H1 (cell line): ENCODE measurements at places on chromosomes 7 and 10. TPM values are rescaled to one million over a fixed set of nuclear protein-coding genes. Genes with fewer than 3 reads are reported as not detected.

DNA sequence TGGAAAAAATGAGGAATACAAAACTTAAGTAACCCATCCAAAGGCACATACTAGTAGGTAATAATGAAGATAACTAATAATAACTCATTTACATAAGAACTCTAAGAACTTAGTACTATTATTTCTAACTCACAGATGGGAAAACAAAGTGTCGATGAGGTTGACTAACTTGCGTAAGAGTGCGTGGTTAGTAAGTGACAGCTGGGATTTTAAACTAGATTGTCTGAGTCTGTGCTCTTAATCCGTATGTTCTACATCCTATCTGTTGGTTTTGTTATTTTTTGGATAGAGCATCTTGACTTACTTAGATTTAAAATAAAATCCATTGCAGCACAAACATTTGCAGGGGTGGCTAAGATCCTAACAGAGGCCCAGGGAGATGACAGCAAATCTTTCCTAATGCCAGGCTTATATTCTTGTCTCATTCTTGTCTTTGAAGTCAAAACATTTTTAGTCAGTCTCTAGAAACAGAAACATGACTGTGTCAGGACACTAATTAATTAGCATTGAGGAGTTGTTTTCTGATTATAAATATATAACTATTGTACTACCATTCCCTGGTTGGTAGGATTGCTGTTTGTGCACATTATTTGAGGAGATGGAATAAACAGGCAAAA lies 11.7 kb downstream of the RPA3 start:
- DNase-seq, result no peak

DNA sequence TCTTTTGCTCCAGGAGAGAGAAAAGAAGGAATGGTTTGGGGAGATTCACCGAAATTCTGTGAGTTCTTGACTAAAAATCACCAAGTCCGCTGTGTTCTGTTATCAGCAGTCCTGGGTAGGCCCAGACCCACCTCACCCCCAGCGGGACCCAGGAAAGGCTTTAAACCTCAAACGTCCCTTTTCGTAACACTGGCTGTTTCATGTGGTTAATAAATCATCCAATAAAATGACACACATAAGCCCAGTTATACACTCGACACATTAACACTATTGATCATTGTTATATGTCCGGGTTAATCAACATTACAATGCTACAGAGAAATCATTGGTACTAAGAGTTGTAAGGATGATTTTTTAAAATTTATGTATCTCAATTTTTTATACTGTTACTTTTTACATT lies 25.2 kb downstream of the DIP2C start:
- DNase-seq, result no peak

GRCh38 chr7:2792856-2793487 lies 51.1 kb downstream of the GNA12 start:
- DNase-seq, result no peak

- peak; percentile 37 for DNase-seq
Observed at GRCh38 chr7:142864980-142865747, 10.3 kb downstream of the EPHB6 start.

- no peak for DNase-seq
Observed at GRCh38 chr7:151833691-151834090, 43.2 kb downstream of the PRKAG2 start.

- no peak for DNase-seq
Observed at GRCh38 chr10:123619067-123619855, 46.9 kb upstream of the GPR26 start.

GRCh38 chr7:30175180-30175579 lies 40.4 kb downstream of the MTURN start:
- no peak for DNase-seq

- no peak for DNase-seq
Observed at GRCh38 chr7:82234457-82235049, 209.0 kb downstream of the CACNA2D1 start.

- DNase-seq, result no peak
Observed at GRCh38 chr10:106795619-106796018, 368.9 kb downstream of the SORCS1 start.

DNA sequence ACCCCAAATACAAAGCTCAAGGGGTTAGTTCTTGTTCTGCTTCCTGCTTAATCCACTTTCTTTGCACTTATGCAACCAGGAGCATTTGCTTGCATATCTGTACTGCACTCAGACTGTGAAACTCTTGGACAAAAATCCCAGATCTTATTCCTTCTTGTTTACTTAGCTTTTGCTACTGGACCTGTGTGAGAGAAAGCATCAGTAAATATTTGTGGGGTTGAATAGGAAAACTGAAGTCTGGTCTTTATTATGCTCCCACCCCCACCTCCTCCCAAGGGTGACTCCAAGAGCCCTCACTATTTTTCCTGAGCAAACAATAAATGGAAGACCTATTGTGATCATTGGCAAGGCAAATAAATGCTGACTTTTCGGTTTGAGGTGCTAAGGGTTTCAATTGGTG lies 57.1 kb upstream of the VSTM2A start:
- no peak for DNase-seq

DNA sequence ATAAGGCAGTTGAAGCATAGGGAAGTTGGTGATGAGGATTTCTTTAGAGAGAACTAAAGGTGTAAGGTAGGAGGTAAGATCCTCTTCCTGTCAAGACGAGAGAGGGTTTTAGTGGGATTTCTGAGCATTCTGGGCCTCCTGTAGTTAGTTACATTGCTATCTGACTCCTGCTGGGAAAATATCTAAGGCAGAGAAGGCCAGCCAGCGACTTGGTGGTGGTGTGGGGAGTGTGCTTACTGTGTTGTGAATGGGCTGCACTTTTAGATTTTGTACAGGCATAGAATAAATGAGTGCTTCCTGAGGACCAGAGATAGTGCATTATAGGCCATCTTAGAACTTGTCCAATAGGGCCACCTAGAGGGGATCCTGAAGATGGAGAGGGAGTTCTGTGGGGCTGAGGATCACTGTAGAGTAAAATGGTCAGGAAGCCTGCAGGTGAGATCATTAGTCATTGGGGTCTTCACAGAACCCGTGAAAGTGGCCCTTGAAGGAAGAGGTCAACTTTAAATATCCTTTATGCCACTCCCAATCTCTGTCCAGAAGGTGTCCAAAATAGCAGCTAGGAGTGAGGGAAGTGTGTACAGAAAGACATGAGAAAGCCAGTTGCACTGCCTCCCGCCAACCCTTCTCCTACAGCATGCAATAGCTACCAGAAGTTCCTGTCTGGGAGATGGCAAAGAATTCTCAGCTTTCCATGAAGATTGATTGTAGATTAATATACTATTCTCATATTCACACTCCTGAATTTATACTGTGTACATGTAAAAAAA lies 266.6 kb downstream of the POLR1F start:
- no peak for DNase-seq

GRCh38 chr10:86163522-86164173 lies 202.9 kb downstream of the GRID1 start:
- no peak for DNase-seq

- no peak for DNase-seq
Observed at GRCh38 chr7:44987996-44988395, 9.2 kb upstream of the MYO1G start.

DNA sequence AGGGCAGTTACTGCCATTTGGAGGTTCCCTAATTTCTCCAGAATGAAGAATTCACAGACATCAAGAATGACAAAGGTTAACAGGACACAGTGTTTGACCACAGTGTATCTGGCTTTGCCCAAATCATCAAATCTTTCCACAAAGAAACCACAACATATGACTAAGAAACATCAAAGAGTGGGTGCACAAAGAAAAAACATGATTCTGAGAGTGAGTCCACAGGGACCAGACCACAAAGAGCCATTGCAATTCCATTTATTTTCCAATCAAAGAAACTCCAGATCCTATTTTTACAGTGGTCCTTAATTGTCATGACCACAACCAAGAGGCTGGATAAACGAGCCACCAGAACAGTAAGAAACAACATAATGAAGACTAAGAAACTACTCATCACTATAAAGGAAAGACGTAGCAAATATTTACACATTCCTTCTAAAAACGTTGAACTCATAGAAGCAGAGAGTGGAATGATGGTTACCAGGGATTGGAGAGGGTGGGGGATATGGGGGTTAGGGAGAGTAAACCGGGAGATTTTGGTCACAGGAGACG lies 286.5 kb downstream of the DOCK4 start:
- no peak for DNase-seq

GRCh38 chr10:22022257-22023032 lies 18.9 kb upstream of the DNAJC1 start:
- no peak for DNase-seq

DNA sequence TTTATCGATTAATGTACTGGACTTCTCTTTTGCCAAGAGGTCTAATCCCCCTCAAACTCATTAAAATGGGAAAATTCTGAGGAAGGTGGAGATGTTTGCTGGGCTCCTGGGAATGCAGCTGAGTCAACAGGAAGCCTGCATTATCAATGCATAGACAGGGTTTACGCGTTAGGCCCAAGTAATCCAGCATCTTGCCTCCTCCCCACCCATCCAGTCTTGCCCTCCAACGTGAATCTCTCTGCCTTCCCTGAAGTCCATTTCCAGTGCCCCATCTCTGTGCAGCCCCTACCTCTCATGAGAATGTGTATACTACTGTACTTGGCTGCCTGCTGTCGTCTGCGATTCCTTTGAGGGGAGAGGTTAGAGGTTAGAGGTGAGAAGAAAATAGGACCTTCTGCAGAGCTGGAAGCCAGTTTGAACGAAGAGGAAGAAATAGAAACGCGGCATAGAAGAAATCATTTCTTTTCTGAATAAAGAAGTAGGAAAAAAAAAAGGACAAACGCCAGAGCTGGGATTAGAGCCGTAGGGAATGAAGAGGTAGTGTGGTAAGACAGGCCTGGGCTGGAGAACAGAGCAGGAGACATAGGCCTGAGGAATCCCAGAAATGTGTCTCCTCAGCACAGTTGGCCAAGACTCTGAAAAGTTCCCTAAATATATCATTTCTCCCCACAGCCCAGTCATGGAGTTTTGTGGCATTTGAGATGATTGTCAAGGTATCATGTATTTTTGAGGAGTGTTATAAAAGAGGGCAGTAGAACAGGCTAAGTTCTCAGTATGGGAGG lies 75.6 kb downstream of the MYOF start:
- no peak for DNase-seq

DNA sequence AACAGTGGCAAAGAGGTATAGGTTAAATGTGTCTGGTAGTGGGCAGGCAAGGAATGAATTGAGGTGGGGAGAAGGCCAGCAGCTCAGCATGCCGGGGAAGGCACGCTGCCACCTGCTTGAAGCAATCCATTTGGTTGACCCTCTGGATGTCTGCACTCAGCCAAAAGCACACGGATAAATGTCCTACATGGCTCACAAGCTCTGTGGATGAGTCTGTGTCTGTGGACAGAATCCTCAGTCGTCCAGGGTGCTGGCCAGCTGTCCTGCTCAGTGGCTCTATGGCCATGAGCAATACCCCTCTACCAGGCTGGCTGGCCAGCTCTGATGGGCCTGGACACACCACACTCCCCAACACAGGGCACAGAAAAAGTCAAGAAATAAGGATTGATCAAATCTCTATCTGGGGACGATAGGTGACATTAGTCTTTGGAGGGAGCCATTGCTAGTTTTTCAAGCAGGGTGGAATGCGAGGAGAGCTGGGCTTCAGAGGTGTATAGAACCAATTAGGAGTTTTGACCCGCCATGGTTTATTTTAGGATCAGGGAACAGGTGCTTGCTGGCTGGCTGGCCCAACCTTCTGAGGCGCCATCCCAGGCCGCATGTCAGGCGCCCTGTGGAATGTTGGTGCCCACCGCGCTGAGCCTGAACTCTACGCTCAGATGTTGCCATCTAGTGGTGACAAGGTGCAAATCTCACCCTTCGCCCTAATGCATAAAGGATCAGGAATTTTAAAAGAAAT lies 493.4 kb downstream of the TNS3 start:
- peak; percentile 15 for DNase-seq

DNA sequence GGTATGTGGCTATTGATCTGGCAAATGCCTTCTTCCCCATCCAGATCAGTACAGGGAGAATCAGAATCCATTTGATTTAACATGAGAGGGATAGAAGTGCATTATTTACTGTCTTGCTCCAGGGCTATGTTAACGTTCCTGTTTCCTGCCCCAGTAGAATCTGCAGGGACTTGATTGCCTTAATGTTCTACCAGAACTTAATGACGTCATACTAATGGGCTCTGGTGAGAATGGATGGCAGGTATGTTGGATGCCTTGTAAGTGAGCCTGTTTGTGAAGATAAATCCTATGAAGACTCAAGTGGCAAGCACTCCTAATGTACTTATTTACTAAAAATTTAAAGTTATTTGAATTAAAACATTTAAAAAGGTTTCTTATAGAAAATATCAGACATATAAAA lies 44.5 kb upstream of the CHCHD3 start:
- DNase-seq, result no peak

- no peak for DNase-seq
Observed at GRCh38 chr10:63738410-63738809, 217.2 kb downstream of the REEP3 start.

DNA sequence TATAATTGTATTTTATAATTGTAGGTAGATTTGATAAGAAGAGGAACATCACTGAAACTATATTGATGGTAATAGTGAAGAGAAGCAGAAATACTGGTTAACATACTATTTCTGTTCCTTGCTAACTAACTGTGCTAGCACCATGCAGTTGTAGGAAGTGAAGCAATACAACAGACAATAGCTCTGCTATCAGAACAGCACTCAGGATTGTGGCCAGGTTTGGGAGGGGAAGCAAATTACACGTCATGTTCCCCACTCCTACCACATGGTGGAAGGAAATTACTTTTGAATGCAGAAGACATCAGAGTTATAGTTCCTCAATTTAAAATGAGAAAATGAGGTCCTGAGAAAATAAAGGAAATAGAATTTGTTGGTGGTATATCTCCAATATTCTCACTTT lies 151.1 kb downstream of the DGKB start:
- DNase-seq, result no peak

DNA sequence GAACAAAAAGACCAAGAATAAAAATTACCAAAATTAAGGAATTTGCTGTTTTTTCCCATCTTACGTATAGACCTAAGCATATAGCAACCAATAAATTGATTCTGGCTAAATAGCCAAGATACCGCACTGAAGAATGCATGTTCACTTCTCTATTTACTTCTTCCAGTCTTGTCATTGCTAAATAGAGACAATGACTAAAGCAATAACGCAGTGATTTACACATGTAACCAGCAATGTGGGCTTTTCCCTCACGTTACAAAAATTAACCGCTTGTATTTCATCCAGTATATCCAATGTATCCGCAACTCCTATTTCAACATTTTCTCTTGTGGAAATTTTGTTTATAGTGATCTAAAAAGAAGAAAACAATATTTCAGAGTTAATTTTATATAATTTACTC lies 5.6 kb downstream of the TMEM168 start:
- no peak for DNase-seq

The NEURL1 gene
- 0.58 and 0.73 TPM in 2 replicates for total RNA-seq

The HMX2 gene
- total RNA-seq, result 1.3 and 2.0 TPM in 2 replicates

The ERVW-1 gene
- total RNA-seq, result not detected in 2 replicates

The GPNMB gene
- 0.52 and 1.1 TPM in 2 replicates for total RNA-seq

The ZKSCAN1 gene
- total RNA-seq, result 37.7 and 40.6 TPM in 2 replicates

The GATA3 gene
- 0.43 and 0.80 TPM in 2 replicates for total RNA-seq

The PTCD1 gene
- total RNA-seq, result 7.5 and 8.5 TPM in 2 replicates

The MYO3A gene
- 3.2 and 5.3 TPM in 2 replicates for total RNA-seq

The PTPRN2 gene
- total RNA-seq, result 3.6 and 4.5 TPM in 2 replicates

The ZPBP gene
- total RNA-seq, result not detected in 2 replicates

The BMS1 gene
- total RNA-seq, result 34.6 and 35.0 TPM in 2 replicates

The CPVL gene
- 39.5 and 40.0 TPM in 2 replicates for total RNA-seq
